ENCODE measurements at places on chromosomes 2 and 18. TPM values are rescaled to one million over a fixed set of nuclear protein-coding genes. Genes with fewer than 3 reads are reported as not detected.

- DNase-seq = no peak
Observed at GRCh38 chr2:42925742-42926433, 133.5 kb upstream of the HAAO start.

OSGEPL1 gene
- polyA plus RNA-seq = 3.9 TPM

DNA sequence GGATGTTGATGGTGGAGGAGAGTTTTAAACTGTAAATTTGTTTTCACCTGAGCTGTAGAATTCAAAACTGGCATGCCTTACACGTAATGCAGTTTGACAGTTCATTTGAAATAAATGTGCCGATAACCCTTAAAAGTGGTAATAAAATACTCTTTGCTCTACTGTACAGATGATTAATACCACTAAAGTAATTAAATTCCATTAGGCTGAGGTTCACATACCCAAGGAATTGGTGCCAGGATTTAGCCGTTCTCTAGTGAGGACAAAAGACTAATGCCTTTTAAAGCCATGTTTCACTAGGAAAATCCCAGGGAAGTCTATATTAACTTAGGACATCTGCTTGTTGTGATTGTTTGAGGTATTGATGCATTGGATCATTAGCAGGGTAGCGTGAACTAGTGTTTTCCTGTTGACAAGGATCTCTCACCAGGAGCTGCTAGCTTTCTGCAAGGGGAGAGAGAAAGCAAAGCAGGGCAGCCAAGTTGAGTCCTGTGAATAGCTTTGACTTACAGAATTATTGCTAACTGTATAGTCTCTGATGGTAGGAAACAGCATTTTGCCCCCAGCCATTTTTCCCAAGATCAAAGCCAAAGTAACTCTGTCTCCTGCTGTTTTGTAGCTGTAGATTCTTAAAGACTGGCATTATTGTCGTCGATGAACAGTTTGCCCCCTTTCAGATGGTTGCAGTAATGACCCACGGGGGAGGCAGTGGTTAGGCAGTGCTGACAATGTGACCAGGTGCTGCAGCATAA is 280.9 kb upstream of the FANCL start:
- DNase-seq = no peak

DNA sequence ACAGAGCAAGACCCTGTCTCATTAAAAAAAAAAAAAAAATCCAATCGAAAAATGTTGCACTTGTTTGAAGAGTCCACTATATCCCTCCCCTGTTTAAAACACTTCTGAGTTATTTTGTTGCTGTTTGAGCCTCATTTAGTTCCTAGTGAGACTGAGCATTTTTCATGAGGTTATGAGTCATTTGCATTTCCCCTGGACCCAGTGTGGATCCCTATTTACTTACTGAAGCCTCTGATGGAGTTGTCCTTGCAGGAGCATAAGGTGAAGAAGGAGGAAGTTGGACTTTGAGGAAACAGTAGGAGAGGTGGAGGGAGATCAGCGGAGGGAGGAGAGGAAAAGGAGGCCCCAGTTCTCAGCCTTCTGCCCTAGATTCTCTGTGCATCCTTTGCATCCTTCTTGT is 5.1 kb downstream of the CXCR1 start:
- no peak for DNase-seq

- DNase-seq = no peak
Observed at GRCh38 chr2:207173641-207174040, 7.9 kb upstream of the KLF7 start.

GKN1 gene
- not detected for polyA plus RNA-seq

- no peak for DNase-seq
Observed at GRCh38 chr2:241070361-241070760, 31.7 kb downstream of the MTERF4 start.

DNA sequence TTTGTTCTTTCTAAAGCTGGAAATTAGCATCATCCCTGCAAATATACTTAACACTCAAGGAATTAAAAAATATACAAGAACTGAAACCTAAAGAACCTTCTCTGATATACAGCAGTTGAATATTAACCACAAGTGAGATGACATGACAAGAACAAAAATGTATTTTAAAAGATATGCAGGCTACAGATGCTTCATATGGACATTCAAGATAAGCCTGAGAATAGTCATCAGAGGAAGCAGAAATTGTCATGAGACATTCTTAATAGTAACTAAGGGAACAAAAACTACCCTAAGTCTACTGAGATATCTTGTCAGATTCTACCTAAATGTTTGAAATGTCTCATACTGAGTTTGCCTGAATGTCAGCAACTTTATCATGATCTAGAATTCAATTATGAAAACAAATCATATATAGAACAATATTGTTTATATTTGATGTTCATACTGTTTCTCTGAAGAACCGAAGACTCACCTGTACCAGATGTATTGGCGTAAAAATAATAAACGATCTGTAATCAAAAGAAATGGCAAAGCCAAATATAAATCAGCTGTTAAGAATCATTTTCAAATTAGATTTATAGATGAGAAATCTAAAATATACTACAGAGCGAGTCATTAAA is 4.7 kb downstream of the NBAS start:
- DNase-seq = no peak

DNA sequence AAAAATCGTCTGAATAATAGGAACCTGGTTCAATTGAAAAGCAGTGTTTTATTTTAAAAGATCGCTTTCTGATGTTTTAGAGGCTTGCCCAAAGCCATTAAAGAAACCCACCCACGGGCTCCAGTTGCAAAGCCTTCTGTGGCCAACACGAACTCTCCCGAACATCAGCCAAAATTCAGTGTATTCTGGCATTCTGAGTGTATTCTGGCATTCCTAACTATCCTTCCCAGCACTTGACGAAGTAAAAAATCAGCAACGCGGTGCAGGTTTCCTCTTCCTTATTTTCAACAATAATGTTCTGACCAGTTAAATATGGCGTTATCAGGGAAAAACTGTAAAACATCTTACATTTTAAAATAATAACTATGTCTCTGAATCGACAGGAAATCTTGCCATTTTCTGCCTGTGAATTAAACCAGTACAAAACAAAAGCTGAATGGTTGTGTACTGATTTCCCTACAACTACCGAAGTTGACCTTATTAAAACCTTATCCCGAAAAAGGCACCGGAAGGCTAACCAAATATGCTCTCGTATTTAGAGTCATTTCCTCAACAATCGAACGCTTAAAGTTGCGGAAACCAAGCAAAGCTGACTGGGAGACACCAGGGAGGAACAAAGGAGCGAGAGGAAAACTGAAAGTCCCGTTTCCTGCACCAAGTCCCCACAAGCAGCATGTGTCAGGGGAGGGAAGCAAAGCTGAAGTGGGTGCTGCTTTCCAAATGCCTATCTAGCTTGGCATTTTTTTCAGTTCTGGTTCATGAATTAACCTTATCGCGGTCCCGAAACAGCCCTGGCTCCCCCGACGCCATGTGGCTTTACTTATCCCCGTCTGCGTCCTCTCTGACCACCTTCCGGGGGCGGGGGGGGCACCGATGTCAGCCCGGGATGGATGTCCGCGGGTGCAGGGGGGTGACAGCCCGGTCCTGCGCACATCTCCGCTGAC is 44.3 kb downstream of the ZNF516 start:
- DNase-seq = peak; percentile 16

- DNase-seq = no peak
Observed at GRCh38 chr2:54638774-54639187, 84.7 kb upstream of the EML6 start.

GRCh38 chr18:70672581-70672980 is 383.7 kb downstream of the SOCS6 start:
- no peak for DNase-seq

- no peak for DNase-seq
Observed at GRCh38 chr2:228875152-228875900, 395.8 kb downstream of the PID1 start.

- DNase-seq = no peak
Observed at GRCh38 chr2:86366651-86367498, 29.4 kb upstream of the REEP1 start.

C2orf68 gene
- 19.1 TPM for polyA plus RNA-seq

RAB6D gene
- polyA plus RNA-seq = 0.04 TPM

DNA sequence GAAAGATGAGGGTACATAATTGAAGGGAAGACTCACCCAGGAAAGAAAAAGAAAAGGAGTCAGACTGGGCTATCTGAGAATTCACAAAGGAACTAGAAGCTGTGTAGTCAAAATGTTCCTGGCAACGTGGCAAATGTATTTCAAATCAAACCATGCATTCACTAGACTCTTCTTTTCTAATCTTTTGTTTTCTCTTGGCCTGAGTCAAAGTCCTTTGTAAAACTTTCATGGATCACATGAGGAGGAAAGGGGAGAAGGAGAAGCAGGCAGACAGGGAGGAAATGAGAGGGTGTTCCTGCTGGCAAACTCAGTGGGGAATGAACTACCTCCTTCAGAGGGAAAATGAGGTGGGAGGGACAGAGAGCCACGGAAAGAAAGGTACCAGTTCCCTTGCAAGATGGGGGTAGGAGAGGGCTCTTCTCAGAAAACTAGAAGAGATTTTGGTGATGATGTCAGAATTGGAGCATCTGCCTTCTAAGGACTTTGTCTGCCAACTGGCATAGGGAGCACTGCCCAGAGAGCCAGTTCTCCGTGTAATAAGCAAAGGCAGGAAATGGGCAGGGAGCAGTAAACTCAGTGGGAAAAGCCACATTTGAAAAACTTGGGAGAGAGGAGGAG is 51.4 kb downstream of the SLC8A1 start:
- no peak for DNase-seq

DNA sequence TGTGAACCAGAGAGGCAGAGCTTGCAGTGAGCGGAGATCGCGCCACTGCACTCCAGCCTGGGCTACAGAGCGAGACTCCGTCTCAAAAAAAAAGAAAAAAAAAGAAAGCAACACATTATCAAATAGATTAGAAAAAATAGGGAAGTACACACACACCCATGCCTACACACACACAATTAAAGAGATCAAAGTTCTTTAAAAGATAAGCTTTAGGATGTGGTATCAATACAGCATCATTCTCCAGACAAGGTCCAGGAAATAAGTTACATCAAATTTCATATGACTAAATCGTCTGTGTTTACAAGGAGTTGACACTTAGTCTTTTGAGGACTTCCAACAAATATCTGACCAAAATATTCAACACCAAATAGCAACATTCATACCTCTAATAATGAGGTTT is 25.7 kb downstream of the PGAP1 start:
- no peak for DNase-seq

DNA sequence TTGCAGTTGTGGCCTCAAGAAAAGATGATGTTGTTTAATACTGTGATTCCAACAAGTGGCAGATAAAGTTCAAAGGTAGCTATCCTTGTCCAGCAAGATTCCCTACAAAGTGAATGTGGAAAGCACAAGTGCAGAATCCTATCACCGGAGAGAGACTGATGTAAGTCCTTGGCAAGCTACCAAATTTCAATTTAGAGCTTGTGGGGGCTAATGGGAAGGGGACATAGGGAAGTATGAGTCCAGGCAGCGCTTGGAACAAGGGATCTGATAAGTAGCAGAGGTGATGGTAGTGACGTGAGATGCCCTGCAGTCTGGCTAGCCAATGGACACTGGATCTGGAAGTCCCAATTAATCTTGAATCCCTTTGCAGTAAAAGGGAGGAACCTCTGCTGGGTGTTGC is 165.2 kb upstream of the DTNA start:
- DNase-seq = no peak

GRCh38 chr2:71256421-71256820 is 29.5 kb upstream of the PAIP2B start:
- no peak for DNase-seq

SPP2 gene
- polyA plus RNA-seq = not detected

KCNE4 gene
- 12.5 TPM for polyA plus RNA-seq

DNA sequence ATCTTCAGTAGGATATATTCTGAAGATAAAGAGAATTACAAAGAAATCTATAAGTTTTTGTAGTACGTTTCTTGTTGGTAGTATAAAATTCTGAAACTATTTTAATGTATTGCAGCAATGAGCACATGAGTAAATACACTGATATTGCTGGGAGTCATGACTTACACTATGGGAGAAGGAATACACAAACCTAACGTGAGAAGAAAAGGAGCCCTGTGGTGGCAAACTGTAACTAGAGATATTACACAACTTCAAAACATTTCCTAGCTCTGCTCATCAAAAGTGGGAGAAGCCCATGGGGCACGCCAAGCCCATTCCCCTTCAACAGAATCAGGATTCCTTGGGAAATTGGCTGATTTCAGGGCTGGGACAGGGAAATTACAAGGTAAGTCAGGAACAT is 20.5 kb downstream of the SPIRE1 start:
- no peak for DNase-seq

- DNase-seq = no peak
Observed at GRCh38 chr2:6602471-6602870, 263.2 kb downstream of the CMPK2 start.

CNRIP1 gene
- 61.6 TPM for polyA plus RNA-seq

MROH2A gene
- not detected for polyA plus RNA-seq

GLB1L gene
- 9.6 TPM for polyA plus RNA-seq

DNA sequence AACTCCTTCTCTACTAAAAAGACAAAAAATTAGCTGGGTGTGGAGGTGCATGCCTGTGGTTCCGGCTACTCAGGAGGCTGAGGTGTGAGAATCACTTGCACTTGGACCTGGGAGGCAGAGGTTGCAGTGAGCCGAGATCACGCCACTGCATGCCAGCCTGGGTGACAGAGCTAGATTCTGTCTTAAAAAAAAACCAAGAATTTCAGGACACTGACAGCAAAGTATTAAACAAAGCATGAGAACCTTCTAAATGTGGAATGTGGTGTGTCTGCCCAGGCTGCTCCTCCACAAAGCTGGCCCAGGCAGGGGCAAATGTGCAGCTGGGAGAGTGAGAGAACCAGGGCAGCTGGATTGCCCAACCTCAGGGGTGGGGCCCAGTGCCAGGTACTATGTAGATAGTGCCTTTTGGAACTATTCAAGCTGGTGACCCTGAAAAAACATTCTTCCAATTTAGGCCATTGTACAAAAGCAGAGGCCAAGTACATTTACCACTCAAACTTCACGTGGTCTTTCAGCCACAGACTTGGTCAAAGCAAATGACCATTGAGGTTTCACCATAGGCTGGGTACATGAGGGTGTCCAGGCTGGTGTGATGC is 6.7 kb upstream of the UGT1A5 start:
- no peak for DNase-seq

GRCh38 chr2:235230821-235231601 is 262.8 kb upstream of the AGAP1 start:
- DNase-seq = no peak

DNA sequence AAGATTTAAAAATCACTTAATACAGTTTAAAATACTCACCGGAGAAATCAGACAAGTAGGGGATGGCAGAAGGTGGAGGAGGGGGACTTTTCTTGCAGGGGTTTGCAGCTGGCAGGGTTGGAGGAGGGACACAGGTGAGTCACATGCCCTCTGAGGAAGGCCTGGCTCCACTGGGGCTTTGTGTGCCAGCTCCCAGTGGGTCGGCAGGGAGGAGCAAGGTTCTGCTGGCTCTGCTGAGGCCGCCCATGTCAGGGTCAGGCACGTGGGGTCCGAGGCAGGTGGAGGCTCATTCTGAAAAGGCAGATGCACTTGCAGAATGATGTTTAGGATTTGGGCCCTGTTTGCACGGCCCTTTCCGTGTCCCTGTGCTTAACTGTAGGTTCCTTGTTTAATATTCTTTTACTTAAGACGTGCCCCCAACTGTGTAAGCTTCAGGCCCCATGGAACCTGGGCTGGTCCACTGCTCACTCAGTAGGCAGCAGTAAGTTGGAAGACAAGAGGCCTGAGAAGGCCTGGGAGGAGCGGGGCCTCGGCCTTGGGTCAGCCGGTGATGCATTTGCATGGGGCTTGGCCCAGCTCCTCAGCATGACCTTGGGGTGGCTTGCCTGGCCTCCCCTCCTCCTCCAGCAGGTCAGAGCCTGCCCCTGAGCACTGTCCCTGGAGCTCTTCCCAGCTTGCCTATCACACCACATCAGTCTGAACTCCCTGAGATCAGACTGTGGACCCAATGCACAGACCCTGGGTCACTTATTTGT is 141.0 kb downstream of the GLI2 start:
- DNase-seq = no peak

GRCh38 chr18:26482569-26482968 is 65.8 kb downstream of the KCTD1 start:
- DNase-seq = no peak

TCF23 gene
- polyA plus RNA-seq = not detected

SULT1C4 gene
- 4.1 TPM for polyA plus RNA-seq

MC5R gene
- polyA plus RNA-seq = not detected

Data from AG04450 (cell line).